Activated CD4-positive, alpha-beta T cell treated with anti-CD3 and anti-CD28 coated beads, Interleukin-2, amount 10 ng/mL, durations not matched to agents 24 days and 14 days (primary cell): ENCODE measurements at places on chromosomes 1 and 21.

GRCh38 chr21:42406201-42406621, 2.5 kb downstream of the UBASH3A start:
- DNase-seq: peak; percentile 91

GRCh38 chr1:178784131-178784536, 59.1 kb downstream of the RALGPS2 start:
- no peak for DNase-seq

DNA sequence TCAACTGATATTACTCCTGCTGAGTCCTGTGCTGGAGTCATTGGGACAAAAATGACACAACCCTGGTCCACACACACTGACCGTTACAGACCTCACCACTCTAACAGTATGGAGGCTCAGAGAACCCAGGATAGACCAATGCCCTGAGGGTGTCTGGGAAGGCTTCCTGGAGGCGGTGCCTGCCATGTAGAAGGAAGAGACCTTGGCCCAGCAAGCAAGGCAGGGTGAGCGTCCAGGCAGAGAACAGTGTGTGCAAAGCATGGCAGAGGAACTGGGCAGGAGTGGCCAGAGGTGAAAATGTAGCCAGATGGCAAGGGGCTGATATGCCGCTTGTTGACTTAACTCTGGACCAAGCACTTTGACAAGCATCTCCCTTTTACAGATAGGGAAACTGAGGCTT, 85.5 kb downstream of the VWA5B1 start:
- DNase-seq: no peak

GRCh38 chr21:42390193-42390592, 5.7 kb downstream of the TMPRSS3 start:
- DNase-seq: no peak

DNA sequence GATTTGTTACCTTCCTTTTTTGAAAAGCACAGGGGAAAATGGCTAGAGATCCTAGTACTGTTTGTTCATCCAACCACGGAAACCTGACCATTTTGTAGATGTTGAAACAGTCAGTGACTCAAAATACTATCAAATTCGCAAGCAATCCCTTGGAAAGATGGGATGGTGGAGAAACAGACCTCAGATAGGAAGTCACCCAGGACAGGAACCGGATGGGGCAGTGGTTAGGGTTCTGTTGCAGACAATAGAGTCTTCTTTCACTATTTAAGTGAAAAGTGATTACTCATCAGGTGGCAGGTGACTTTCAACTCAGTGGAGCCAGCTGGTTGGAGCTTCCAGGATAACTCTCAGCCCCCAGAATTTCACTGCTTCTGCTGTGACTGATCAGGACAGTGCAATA, 17.0 kb downstream of the LHX4 start:
- no peak for DNase-seq

DNA sequence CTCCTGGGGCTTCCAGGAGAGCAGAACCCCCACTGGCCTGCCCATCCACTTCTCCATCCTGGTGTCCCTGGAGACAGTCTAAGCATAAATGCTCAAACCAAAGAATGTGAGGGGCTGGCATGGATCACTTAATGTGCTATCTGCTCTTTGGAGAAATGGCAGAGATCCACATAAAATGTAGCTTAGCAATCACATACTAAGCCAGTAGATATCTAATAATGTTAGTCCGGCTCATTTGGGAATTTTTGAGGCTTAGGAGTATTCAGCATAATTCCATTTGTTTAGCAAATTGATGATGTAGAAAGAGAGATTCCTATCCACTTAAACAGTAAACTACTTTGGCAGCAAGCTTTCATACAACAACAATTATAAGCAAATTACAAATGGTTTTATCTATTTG, 90.7 kb downstream of the TENT5C start:
- DNase-seq: no peak

GRCh38 chr1:178393370-178393769, 103.4 kb downstream of the CLEC20A start:
- no peak for DNase-seq

GRCh38 chr1:36699113-36699911, 216.6 kb upstream of the CSF3R start:
- no peak for DNase-seq

- peak; percentile 79 for DNase-seq
Measured at GRCh38 chr1:221263831-221264767, 384.9 kb downstream of the HLX start.

GRCh38 chr21:29181799-29182470, 51.5 kb downstream of the MAP3K7CL start:
- DNase-seq: peak; percentile 60
